NCI-H1694 (cell line): ENCODE measurements at places on chromosomes 5 and 9.

DNA sequence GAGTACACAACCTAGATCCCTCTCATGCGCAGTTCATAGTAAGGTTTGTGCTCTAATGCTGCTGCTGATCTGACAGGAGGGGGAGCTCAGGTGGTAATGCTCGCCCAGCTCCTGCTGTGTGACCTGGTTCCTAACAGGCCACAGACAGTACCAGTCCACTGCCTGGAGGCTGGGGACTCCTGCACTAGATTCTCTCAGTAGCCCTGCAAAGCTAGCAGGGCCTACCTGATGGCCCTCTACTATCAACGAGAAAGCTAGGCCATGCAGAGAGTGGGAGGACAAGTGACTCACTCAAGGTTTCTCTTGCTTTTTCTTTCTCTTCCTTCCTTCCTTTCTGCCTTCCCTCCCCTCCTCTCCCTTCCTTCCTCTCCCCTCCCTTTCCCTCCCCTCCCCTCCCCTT lies 55.1 kb upstream of the TEX48 start:
- no peak for DNase-seq

- no peak for DNase-seq
Observed at GRCh38 chr5:96297290-96297689, 135.8 kb downstream of the PCSK1 start.

- DNase-seq, result no peak
Observed at GRCh38 chr5:55672477-55672911, 39.6 kb downstream of the SLC38A9 start.

- DNase-seq, result no peak
Observed at GRCh38 chr5:6587171-6587570, 45.7 kb downstream of the NSUN2 start.

DNA sequence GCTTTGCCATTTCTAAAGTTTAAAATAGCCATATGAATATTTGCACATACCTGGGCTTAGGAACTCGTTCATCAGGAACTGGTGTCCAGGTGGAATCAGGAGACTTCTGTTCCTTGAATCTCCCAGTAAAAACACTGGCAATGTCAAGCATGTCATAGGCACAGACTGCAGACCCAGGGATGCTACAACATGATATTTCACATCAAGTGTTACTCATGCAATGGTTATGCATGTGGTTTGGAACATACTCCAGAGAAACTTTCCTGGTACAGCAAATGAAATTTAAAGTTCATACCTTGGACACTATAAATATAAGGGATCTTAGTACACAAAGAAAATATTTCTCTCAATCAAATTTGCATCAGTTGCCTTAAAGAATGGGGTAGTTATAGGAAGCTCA lies 92.2 kb downstream of the SEMA6A start:
- no peak for DNase-seq
